SK-N-DZ (cell line): ENCODE measurements at places on chromosomes 3 and 15.

GRCh38 chr3:169146179-169146665, 517.3 kb downstream of the MECOM start:
- peak; percentile 34 for DNase-seq

GRCh38 chr15:31250033-31250432, 76.6 kb upstream of the KLF13 start:
- no peak for DNase-seq

GRCh38 chr3:110741891-110742290, 329.7 kb upstream of the NECTIN3 start:
- DNase-seq = peak; percentile 46

DNA sequence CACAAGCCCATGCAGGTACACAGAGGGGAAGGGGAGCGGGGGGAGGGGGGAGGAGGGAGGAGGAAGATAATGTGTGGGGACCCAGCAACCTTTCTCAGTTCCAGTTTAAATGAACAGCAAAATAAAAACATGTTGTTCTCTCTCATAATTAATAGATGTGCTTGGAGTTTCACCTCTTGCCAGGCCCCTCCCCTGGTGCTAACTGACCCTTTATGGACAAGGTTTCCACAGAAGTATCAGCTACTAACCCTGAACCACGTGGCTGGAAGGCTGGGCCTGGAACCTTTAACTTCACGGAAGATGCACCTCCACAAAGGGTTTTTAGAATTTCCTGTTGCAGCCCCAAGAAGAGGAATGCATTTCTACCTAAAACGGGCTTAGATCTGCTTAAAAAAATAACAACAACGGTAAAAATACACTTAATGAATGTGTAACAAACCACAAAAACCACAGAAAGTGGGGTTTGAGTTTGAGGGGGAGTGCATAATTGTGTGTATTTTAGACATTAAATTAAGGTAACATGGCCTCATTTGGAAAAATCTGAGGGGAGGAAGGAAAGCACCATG, 14.8 kb upstream of the SMAD3 start:
- DNase-seq = no peak

GRCh38 chr15:61527836-61528580, 298.9 kb upstream of the RORA start:
- peak; percentile 33 for DNase-seq

DNA sequence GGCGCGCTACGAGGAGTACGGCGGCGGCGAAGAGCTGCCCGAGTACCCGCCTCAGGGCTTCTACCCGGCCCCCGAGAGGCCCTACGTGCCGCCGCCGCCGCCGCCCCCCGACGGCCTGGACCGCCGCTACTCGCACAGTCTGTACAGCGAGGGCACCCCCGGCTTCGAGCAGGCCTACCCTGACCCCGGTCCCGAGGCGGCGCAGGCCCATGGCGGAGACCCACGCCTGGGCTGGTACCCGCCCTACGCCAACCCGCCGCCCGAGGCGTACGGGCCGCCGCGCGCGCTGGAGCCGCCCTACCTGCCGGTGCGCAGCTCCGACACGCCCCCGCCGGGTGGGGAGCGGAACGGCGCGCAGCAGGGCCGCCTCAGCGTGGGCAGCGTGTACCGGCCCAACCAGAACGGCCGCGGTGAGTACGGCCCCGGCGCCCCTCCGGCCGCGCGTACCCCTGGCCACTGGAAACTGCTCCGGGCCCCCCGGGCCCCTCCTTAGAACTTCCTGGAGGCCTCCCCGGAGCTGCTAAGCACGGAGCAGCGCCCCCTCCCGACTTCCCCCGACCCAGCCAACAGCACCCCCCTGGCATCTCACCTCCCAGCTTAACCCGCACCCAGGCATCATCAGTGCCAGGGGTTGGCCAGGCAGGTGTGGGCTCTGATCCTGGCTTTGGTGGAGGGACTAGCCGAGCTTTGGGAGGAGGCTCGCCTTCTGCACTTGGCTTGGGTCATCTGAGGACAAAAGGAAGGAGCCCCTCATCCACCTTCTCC, 1.4 kb downstream of the LOXL1 start:
- DNase-seq = peak; percentile 50

DNA sequence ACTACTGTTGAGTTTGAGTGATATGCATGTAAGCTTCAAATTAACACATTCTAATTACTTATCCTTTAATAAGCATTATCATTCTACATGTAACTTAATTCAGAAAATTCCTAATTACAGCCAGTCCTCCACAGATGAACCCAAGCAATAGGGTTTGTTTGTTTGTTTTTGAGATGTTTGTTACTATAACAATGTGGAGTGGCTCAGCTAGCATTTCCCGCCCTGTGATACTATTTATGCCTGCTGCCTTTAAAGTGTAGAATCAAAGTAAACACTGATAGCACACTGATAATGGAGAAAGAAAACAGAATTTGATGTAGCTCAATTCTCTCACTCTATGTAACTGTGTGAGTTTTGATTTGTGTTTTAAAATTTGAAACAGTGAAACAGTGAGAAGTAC, 105.1 kb upstream of the IGF1R start:
- DNase-seq = no peak

DNA sequence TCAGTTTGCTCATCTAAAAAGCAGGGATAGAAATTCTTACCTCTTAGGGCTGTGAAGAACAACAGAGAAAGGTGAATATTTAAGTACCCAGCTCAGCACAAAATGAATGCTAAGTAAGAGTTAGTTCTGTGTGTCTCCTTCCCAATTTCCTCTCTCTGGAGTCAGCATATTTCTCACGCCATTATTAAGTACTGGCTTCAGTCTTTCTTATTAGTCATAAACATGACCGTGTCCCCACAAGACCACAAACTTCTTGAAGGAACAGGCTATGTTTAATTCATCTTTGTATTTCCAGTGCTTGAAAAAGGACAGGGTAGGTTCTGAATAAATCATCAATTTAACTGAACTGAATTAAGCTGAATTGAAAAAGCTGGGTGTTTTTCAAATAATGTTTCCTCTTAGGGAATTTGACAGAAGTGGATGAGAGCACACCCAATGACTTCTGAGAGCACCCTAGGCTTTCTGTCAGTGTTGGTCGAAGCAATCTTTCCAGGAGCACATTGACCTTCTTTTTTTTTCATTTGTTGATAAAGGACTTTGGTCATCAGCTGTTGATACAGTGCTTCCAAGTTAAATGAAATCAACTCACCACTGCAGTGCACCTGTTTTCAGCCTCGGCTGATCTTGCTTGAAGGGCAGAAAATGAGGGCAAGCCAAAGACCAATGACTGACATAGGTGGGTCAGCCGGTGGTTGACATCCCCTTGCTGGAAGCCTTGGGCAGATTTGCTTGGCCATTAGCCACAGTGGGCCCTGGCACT, 324.6 kb downstream of the MFSD1 start:
- DNase-seq = no peak
